Stimulated activated CD8-positive, alpha-beta memory T cell treated with anti-CD3 and anti-CD28 coated beads, Interleukin-4, amount 100 ng/mL, for 4 hours (primary cell): ENCODE measurements at places on chromosomes 12 and 14.

DNA sequence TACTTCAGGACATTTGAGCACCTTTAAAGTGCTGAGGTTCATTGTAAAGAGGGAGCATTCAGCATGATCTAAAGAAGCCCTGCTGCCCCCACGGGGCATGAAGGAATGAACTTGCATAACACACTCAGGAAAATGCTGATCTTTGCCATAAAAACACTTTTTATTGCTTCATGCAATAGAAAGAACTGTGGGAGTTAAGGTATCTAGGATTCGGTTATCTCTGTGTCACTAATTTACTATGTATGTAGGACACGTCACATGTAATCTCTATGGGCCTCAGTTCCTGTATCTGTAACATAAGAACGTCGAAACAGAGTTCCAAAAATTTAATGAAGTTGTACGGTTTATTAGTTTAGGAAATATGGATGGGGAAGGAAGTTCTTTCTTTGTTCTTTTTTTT, 33.0 kb downstream of the BTBD7 start:
- no peak for DNase-seq

- no peak for DNase-seq
Observed at GRCh38 chr14:95479494-95479893, 37.0 kb downstream of the SYNE3 start.

DNA sequence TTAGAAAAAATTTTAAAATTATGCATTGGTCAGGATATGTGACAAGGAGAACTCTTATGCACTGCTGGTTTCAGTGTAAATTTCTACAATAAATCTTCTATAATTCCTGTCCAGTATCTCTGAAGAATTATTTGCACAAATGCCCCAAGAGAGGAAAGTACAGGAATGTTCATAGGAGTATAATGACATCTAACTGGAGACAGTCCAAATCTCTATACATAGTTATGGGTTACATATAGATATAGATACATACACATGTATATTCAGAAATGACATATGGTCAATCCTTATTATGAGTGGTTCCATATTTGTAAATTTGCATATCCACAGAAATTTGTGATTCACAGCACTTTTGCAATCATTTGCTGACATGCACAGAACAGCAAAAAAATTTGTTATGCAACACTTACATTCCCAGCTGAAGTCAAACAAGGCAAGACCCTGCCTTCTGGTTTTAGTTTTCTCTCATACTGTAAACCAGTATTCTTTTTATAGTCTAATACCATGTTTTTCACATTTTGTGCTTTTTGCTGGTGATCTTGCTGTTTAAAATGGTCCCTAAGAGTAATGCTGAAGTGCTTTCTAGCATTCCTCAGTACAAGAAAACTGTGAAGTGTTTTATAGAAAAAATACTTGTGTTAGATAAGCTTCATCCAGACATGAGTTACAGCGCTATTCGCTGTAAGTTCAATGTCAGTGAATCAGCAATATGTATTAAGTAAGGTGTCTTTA, 103.8 kb downstream of the SLC16A7 start:
- no peak for DNase-seq

GRCh38 chr12:52672321-52672933, 7.8 kb downstream of the KRT1 start:
- DNase-seq = no peak

- DNase-seq = no peak
Observed at GRCh38 chr12:94078138-94078723, 70.1 kb upstream of the PLXNC1 start.

DNA sequence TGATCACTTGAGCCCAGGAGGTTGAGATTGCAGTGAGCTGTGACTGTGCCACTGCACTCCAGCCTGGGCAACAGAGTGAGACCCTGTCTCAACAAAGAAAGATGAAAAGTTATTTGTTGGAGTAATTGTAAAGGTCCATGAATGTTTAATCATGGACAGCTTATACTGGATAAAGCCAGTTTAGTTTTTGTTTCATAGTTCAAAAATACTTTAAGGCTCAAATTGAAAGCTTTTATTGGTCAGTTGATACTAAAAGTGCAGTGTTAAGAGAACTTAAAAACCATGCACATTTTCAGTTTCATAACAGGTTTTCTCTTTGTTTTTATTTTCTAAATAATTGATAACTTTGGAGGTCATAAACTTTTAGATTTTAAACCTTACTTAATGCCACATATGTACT, 108.4 kb downstream of the MON2 start:
- no peak for DNase-seq

GRCh38 chr12:108364879-108365278, 25.8 kb upstream of the CMKLR1 start:
- DNase-seq = no peak

DNA sequence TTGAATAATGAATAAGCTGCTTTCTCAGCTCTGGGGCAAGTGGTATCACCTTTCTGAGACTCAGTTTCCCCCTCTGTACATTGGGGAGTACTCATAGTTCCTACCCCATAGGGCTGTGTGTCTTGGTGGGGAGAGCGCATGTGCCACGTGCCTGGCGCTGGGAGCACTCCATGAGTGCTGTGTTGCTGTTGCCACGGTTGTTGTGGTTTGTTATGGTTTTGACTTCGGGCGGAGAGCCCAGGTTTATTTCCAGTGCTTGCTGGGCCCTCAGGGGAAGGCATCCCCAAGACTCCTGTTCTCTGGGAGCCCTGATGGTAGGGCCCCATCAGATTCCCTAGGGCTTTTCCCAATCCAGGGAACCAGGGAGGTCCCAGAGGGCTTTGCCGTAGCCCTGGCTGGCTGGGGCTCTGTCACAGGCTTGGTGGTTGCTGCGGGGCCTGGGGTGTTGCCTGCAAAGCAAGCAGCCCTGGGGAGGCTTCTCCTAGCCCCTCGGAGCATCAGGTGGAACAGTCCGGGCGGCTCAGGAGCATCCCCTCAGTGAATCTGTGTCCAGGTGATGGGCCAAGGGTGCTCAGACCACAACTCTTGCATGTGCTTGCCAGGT, 18.6 kb downstream of the SH2B3 start:
- DNase-seq = no peak

DNA sequence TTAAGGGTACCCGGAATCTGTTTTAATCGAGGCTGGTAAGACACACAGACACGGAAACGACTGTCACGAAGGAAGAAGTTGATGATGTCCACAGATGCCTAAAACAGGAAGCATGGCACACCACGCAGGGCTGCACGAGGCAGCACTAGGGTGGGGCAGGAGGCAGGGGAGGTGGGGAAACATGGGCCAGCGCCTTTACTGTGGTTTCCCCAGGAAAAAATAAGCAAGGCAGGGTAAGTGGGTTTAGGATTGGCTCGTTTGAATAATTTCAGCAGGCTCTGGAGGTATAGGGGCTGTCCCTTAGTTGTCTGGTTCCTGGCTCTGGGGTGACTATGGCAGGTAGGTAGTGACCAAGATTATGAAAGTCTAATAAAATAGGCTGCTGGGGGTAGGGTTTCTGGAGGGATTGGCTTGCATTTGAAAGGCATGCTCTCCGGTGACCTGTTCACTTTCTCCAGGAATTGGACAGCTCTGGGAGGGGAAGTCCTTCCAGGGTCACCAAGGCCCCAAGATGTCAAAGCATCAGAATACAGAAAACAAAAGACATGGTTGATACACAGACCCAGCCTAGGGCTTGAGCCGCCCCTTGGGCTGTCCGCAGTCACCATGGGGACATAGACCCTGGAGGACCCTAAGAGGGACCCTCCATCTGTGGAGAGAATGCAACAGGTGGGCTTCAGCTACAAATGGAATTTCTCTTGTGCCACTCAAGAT, 35.3 kb downstream of the MAP1LC3B2 start:
- no peak for DNase-seq

GRCh38 chr12:25553098-25553497, at the start of gene LMNTD1:
Gene LMNTD1 (minus strand): TSS chr12:25553283. CDS start chr12:25552959, 324 bp downstream.
- DNase-seq = no peak

DNA sequence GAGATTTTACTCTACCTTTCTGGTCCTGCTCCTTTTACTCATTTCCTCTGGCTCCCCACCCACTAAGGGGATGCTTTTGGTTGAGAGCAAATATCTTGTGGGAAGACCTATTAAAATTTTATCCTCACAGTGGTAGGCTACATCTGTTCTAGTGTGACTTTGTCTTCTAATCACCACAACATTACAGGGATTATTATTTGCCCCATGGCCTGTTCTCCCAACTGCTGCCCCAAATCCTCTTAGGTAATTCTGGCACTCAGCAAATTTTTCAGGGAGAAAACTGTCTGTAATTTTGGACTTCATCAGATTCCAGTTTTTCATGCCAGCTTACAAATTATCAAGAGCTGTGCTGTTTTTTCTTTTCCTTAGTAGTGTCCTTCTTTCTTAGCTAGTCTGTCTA, 172.3 kb downstream of the GPHN start:
- no peak for DNase-seq

DNA sequence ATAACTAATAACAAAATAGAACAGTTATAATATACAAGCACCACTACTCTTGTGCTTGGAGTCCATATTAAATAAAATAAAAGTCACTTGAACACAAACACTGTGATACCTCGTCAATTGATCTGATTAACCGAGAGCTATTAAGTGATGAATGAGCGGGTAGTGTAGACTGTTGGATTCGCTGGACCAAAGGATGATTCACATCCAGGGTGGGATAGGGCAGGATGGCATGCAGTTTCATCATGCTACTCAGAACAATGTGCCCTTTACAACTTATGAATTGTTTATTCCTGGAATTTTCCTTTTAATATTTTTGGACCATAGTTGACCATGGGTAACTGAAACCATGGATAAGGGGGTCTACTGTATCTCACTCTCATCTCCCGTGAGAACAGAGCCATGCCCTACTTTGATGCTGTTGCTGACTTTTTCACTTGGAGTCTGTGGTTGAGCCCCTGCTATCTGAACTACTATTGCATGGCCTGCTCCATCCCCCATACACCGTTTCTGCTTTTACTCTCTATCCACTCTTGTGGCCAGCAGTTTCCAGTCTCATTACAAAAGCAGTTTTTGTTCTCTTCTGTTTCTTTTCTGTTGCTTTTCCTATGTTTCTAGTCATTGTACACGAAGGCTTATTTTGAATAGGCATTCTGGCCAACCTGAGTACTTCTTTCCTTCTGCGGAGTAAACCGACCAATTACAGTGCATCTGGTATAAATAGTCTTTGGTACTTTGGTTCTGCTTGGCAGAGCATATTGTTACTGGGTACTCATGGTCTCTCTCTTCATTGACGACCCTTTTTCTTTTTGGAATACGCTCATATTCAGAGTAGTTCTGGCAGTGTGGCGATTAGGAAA, 12.2 kb downstream of the TMTC2 start:
- DNase-seq = no peak

DNA sequence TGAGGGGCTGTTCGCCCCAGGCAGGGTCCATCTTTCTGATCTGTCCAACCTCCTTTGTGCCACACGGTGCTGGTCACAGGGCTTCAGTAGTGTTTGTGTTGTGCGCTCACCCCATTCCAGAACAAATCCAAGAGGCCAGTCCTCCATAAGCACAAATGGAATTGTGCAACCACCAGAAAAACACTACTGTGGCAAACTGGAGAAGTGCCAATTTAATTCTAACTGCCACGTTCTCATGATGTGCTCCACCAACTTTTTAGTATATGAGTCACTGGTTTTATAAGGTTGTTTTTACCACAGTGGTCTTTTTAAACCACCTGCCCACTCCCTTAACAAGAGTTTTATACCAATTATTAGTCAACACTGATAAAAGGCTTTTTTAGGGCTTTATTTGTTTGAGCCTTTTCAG, 380.2 kb downstream of the NAV3 start:
- DNase-seq = no peak

GRCh38 chr12:102763471-102763870, 153.6 kb downstream of the PAH start:
- DNase-seq = no peak

- DNase-seq = no peak
Observed at GRCh38 chr12:46569826-46570439, 197.4 kb upstream of the SLC38A2 start.

DNA sequence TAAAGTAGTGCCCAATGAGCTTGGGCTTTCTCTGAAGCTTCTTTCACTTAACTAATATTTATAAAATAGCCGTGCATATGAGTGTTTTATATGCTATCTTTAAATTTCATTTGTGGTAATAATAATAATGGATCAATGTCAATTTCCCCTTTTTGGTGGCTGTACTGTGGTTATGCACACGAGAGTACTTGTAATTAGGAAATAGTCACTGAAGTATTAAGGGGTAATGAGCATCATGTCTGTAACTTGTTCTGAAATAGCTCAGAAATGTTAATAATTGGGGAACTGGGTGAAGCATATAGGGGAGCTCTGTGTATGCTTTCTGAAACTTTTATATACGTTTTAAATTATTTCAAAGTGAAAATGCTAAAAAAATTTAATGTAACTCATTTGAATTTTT, 7.0 kb upstream of the RNASE8 start:
- no peak for DNase-seq

- DNase-seq = no peak
Observed at GRCh38 chr12:89919241-89919906, 210.7 kb upstream of the ATP2B1 start.

DNA sequence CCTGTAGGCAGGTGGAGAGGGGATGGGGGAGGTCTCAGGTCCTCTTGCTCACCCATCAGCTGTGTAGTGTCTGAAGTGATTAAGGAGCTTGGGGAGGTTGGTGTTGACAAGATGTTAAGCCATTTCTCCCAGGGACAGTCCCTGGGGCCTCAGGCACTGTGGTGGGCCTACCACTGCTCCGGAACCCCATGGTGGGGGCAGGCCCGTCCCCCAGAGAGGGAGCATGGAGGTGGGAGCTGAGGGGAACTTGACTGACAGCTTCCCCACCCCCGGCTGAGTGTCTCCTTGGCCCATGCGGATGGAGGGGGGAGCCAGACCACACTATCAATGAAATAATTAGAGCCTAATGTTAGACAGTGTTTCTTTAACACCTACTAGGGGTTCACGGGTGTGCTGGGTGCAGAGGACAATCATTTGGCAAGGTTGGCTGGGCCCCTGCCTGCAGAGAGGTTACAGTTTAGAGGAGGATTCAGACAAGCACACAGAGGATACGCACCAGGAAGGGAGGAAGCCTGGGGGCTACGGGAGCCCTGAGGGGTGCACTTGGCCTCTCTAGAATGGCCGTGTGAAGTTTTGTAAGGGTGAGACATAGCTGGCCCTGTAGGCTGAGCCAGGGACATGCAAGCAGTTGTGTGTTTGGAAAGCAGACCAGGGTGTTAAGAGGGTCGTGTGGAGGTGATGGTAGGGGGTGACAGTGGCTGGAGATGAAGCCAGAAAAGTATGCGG, 19.3 kb upstream of the KRT80 start:
- DNase-seq = no peak

DNA sequence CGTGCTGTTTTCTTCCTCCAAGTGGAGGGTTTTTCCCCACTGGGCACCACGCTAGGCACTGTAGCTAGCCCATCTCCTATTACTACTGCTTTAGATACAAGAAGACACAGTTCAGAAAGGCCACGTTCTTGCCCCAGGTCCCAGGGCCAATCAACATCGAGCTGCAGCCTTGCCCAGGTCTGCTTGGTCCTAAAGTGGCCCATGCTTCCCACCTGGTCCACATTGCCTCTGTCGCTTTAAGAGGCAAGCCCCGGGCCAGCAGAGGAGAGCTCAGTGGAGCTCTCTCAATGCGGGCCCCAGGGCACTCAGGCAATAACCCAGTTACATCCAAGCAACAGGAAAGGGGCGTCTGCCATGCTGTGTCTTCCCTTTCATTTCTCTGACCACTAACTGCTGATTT, 148.1 kb downstream of the CALM1 start:
- no peak for DNase-seq
